NCI-H2107 (cell line): ENCODE measurements at places on chromosomes 11 and 22.

- DNase-seq = no peak
Observed at GRCh38 chr11:102115557-102115956, 5.3 kb downstream of the YAP1 start.

DNA sequence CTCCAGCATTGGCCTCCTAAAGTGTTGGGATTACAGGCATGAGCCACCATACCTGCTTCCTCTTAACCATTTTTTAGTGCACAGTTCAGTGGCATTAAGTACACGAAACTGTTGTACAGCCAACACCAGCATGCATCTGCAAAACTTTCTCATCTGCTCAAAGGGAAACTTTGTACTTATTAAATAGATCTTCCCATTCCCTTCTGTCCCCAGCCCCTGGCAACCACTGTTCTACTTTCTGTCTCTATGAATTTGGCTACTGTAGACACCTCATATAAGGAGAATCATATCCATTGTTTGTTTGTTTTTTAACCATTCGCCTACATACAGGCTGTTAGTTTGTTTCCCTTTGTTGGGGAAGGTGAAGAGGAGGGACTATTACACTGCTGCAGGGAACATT lies 6.5 kb upstream of the EP300 start:
- DNase-seq = no peak

- DNase-seq = no peak
Observed at GRCh38 chr22:29095459-29095858, 22.6 kb downstream of the KREMEN1 start.

- no peak for DNase-seq
Observed at GRCh38 chr11:8962841-8963240, 1.4 kb downstream of the TMEM9B start.

GRCh38 chr11:101010899-101011298 lies 118.7 kb downstream of the PGR start:
- no peak for DNase-seq

- no peak for DNase-seq
Observed at GRCh38 chr11:10305964-10306918, 1.4 kb downstream of the ADM start.

DNA sequence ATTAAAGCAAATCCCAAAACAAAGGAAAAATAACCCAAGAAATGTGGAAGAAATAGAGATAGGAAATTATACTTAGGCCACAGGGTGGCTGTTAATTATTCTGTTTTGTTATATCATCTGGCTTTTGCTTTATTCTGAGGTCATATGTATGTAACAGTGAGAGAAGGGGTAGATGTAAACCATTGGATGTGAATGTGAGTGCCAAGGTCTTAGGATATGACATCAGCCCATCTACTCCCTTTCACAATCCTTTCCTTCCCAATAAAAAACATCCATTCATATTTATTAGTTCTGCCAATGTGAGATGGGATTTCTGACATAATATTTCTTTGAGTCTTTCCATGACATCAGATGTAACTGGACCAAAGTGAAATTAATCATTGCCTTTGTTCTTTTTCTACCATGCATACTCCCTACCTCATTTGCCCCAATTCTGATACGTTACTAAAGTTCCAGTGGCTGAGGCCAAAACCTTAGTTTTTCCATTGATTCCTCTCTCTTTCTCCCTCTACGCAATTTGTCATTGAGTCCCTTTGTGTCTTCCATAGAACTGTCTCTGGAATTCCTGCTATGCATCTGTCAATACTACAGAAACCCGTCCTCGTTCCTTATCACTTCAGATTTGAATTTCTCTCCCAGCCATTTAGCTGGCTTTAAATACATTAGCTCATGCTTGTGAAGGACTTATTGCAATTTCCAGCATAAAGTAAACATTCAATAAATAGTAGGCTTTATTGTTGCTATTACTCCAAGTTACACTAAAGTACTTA lies 170.3 kb downstream of the ARHGAP42 start:
- DNase-seq = no peak

- no peak for DNase-seq
Observed at GRCh38 chr11:103413266-103413888, 304.2 kb downstream of the DYNC2H1 start.

GRCh38 chr11:86678823-86679222 lies 6.4 kb upstream of the ME3 start:
- DNase-seq = no peak

- DNase-seq = no peak
Observed at GRCh38 chr11:108170184-108170583, 48.8 kb downstream of the ACAT1 start.

GRCh38 chr11:61564936-61565696 lies 15.8 kb downstream of the SYT7 start:
- DNase-seq = no peak

- DNase-seq = no peak
Observed at GRCh38 chr11:69369210-69369825, 75.4 kb downstream of the MYEOV start.
